Umbilical cord (tissue), 2 donors: ENCODE measurements at places on chromosomes 7 and 10. TPM values are rescaled to one million over a fixed set of nuclear protein-coding genes. Genes with fewer than 3 reads are reported as not detected.

GRCh38 chr10:60148266-60148840 lies 241.3 kb downstream of the ANK3 start:
- DNase-seq: peak; percentile 80

DNA sequence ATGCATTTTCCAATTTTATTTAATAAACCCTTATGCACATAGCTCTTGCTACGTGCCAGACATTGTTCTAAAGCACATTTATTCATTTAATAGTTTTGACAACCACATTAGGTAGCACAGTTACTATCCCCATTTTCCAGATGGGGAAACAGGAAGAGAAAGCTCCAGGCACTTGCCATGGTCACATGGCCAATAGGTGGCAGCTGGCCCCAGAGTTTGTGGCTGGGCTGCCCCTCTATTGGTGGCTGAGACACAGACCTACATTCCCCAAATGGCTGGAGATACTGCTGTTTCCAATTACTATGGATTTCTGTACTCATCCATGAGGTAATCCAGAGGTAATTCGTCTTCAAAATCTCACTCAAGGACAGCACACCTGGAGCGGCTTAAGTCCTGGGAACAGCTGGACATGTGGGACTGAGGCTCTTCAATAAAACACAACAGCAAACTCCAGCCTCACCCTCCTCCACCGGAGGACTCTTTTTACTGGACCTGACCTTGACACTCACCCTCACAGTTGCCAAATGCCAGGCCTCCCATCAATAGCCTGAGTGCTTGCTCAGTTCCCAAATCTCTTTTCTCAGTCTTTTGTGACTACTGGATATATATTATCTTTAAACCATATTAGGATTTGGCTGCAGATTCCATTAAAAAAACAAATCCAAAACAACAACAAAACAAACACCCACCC lies 106.1 kb downstream of the CLEC2L start:
- no peak for DNase-seq

DNA sequence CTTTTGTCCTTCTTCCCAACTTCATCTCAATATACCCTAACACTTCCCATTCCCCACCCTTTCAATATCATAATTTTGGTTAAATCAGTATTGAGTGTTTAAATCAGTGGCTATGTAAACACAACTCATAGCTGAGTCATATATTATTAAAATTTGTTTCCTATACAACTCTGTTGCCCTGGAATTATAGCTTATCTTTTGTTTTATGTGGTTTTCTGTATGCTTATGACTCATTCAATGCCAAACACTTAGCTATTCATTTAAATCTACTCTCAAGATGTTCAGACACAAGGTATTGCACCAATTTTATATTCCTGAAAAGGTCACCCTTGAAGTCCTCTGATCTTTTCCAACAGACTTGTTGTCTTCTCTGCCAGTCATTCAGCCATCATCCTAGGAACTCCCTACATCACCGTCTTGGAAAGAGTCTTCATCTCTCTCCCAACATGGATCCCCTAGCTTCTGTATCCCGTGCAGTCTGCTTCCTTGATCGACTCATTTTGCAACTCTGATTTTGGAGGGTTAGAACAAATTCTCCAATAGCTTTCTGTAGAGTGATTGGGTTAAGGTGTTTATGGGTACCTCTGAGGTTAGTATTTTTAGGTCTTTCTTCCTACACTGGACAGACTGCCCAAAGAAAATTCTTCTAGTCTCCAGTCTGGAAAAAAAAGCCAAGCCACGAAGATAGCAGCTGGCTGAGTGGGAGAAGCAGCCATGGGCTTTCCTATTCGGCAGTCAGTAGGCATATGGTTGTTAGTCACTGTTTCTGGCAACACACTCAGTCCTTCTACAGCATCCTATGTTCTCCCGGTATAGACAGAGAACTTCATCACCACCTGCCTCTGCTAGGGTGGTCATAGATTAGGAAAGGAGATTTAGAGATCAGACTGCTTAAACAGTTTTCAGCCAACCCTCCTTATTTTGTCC lies 102.1 kb downstream of the CRPPA start:
- no peak for DNase-seq

DNA sequence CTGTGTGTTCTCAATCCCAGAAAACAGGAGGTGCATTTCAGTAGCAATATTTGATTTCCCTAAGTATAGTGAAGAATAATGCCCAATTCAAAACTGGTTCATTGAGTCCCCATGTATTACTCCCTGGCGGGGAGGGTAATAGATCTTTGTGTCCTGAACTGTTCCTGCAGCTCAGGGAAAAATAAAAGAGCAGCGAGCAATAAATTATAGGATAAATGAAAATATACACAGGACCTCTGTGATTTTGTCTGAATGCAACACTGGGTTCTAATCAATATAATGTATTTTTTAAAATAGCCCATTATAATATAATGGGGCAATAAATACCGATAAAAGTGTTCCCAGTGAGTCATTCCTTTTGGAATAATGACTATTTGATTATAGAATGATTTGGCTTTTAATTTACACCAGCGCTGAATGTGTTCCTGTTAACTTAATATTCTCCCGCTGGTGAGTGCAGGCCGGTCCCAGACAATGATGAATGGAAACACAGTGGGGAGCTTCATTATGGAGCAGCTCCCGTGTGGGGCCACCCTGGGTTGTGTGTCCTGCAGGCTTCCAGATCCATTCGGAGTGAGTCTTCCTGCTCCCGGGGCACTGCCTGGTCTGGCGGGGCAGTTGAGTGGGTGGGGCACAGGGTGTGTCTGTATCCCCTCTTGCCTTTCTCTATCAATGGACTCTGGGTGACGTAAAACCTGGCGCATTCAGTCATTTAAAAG lies 263.1 kb downstream of the ACTR3B start:
- no peak for DNase-seq

The CDC14C gene
- total RNA-seq: 2.6 TPM

- no peak for DNase-seq
These were observed 9.7 kb downstream of the NPTX2 start for GRCh38 chr7:98626460-98627412.

GRCh38 chr7:113119429-113119828 lies 1.1 kb upstream of the SMIM30 start:
- no peak for DNase-seq

DNA sequence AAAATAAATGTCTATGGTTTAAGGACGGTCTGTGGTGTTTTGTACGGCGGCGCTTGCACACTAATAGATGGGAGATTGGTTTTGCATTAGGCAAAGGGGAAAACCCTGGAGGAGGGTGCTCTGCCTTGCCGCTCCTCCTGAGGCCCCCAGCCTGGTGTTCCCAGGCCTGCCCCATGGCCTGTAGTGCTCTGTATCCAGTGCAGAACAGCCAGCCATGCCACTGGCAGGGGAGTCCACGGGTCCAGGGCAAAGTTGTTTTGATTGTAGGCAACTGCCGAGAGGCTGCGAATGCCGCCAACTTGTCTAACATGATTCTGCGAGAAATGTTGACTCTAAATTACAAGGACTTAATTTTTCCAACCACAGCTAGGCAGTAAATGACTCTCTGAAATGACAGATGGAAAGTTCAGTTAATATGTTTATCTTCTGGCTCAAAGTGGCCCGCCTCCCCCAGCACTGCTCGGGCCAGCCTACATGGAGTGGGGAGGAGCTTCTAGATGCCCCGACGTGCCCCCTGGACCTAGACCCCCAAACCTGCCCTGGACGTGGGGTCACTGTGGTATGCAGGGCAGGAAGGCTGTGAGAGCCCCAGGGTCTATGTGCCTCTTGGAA lies 104.6 kb upstream of the GDF10 start:
- no peak for DNase-seq

DNA sequence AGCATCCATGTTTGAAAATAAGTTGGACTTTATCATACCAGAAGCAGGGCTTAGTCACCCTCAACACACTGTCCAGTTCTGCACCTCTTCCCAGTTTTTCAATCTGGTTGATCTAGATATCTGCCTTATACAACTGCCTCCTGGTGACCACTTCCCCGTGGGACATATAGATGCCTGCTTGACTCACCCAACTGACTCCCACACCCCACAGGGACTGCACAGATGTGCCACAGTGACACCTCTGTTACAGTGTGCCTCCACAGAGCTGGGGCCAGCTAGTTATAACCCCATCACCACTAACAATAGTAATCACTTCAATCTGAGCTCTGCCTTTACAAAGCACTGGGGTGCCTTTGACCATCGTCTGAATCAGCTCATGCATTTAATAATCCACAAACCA lies 82.6 kb upstream of the AOAH start:
- DNase-seq: no peak

The MYO3A gene
- 4.3 TPM for total RNA-seq

- DNase-seq: no peak
These were observed 148.8 kb upstream of the AGR3 start for GRCh38 chr7:17030559-17030958.

- no peak for DNase-seq
These were observed 51.4 kb downstream of the PLPP4 start for GRCh38 chr10:120508393-120508792.

- no peak for DNase-seq
These were observed 28.6 kb upstream of the LAMB4 start for GRCh38 chr7:108158776-108159175.

DNA sequence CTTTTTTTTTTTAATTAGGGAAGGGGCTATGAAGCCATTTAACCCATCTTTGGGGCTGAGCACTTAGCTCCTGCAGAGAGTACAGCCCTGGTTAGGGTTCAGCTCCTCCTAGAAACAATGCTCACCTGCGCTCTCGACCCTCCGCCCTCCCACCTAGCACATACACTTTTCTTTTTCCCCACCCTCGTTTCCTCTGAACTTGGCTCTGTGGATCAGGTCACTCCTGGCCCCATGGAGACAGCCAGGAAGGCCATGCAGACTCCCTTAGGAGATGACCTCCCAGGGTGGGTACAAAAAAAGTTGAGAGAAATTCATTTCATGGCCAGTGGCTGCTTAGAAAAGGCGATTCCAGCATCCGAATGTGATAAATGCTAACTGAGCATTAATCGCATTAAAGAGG lies 15.8 kb downstream of the PAX2 start:
- DNase-seq: no peak

The SFR1 gene
- total RNA-seq: 22.9 TPM

DNA sequence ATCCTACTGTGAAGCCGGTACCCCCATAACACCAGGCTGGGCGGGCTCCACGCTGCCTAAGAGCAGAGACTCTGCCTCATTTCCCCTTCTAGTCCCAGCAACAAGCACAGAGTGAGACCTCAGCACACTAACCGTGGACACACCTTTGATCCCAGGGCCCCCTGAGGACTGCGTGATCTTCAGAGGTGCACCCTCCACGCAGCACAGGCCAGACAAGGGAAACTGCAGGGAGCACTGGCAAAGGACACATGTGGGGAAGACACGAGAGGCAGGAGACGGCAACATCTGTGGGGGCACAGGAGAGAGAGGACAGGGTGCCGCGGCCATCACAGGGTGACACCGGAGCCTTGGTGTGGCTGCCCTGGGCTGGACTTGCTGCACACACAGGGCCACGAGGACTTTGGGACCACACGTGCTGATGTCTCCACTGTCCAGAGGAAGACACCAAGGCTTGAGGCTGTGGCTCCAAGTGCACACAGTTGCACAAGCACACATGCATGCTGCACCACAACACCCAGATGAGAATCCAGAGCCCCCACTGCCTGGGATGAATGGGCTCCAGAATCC lies 128.8 kb downstream of the PTPRN2 start:
- no peak for DNase-seq

GRCh38 chr7:70383066-70383782 lies 748.7 kb upstream of the GALNT17 start:
- DNase-seq: no peak

- peak; percentile 77 for DNase-seq
These were observed 29.8 kb downstream of the FAM20C start for GRCh38 chr7:221978-222715.

GRCh38 chr10:76085817-76086167 lies 654.4 kb downstream of the LRMDA start:
- peak; percentile 17 for DNase-seq

- DNase-seq: no peak
These were observed 269.7 kb upstream of the SORCS1 start for GRCh38 chr10:107434201-107434600.

DNA sequence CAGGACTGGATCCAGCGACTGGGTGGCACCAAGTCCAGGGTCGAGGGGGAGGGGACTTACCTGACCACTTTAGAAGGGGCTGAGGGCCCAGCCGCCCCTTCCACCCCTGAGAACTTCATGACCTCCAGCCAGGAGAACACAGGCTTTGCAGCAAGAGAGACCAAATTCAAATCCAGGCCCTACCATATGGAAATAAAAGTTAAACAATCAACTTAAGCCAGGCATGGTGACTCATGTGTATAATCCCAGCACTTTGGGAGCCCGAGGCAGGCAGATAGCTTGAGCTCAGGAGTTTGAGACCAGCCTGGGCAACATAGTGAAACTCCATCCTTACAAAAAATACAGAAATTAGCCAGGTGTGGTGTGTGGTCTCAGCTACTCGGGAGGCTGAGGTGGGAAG lies 61.9 kb downstream of the COL13A1 start:
- DNase-seq: peak; percentile 42

DNA sequence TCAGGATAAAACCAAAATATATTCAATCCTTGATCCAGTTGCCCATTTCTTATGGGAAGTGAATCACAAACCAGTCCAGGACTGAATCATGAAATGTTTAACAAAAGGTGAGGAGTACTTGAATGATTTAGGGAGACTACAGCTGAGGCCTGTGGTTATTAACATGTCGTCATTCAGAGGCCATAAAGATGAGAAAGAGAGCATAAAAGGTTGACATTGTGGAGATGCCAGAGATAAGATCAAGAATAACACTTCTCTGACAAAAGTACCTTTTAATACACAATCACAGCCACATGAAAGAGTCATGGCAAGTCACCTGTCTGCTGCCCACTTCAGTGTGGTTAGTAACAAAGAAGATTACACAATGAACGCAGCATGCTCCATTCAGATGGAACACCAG lies 1195.7 kb upstream of the SORCS1 start:
- DNase-seq: no peak

DNA sequence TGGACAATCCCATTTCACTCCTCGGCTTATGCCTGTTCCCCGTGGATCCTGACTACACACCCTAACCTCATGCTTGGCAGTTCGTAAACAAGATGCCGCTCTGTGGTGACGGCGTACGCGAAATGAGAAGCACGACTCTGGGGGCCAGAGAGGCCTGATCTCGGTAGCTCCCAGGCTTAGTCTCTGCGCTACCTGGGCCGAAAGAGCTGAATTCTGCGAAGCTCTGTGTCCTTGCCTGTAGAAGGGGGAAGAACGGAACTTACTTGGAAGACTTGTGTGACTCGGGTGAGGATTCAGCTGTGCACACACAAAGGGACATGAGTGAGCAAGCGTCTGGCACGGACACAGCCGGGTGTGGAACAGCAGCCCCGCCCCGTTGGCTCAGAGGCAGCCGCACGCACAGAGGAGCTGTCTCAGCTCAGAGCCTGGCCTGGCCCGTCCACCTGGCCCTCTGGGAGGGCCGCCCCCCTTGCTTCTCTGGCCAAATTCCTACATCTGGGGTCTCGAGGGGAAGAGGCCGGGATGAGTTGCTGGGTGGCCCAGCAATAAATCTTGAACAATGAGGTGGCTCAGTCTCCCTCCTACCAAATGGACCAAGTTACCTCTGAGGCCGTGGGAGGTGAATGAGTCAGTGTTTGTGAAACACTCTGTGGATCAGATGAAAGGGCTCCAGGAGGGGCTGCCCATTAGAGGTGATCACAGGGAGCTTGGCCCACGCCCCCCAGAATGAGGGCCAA lies 83.8 kb downstream of the PDGFA start:
- no peak for DNase-seq

GRCh38 chr7:44145969-44146911 lies 5.1 kb upstream of the MYL7 start:
- peak; percentile 79 for DNase-seq

- DNase-seq: no peak
These were observed 89.3 kb downstream of the MLLT10 start for GRCh38 chr10:21623291-21623690.
